Heart left ventricle (tissue), 16 donors: ENCODE measurements at places on chromosomes 3 and 15. TPM values are rescaled to one million over a fixed set of nuclear protein-coding genes. Genes with fewer than 3 reads are reported as not detected.

Gene CELSR3
- 0.18 TPM for polyA plus RNA-seq

Gene TBCCD1
- polyA plus RNA-seq = 2.9 TPM

GRCh38 chr15:29364426-29365078 is 94.9 kb upstream of the NSMCE3 start:
- no peak for DNase-seq

Gene CHD2
- polyA plus RNA-seq = 23.1 TPM

Gene RTP3
- polyA plus RNA-seq = not detected
